ENCODE measurements at places on chromosomes 7 and 10. TPM values are rescaled to one million over a fixed set of nuclear protein-coding genes. Genes with fewer than 3 reads are reported as not detected.

THSD7A gene
- total RNA-seq, result not detected

FZD8 gene
- 0.28 TPM for total RNA-seq

PNLIP gene
- not detected for total RNA-seq

GIMAP4 gene
- total RNA-seq, result 288 TPM

ELAPOR2 gene
- 2.9 TPM for total RNA-seq

RBP3 gene
- not detected for total RNA-seq

PLPP4 gene
- total RNA-seq, result not detected

CDC14C gene
- not detected for total RNA-seq

LIPK gene
- not detected for total RNA-seq

CASTOR2 gene
- 2.6 TPM for total RNA-seq

COBL gene
- not detected for total RNA-seq

PHTF2 gene
- total RNA-seq, result 33.6 TPM

PRKCQ gene
- total RNA-seq, result 61.8 TPM

GJC3 gene
- total RNA-seq, result not detected

OR2F1 gene
- total RNA-seq, result not detected

C10orf53 gene
- not detected for total RNA-seq

IDI2 gene
- not detected for total RNA-seq

NKX1-2 gene
- not detected for total RNA-seq

BMS1 gene
- total RNA-seq, result 16.7 TPM

ADRB1 gene
- total RNA-seq, result 1.0 TPM

HOXA4 gene
- 0.17 TPM for total RNA-seq

GRM3 gene
- total RNA-seq, result not detected

CTNNA3 gene
- 2.4 TPM for total RNA-seq

OLAH gene
- total RNA-seq, result 0.61 TPM

TLX1 gene
- not detected for total RNA-seq

KCP gene
- total RNA-seq, result 0.57 TPM

LRRC4 gene
- total RNA-seq, result not detected

C10orf67 gene
- total RNA-seq, result 0.20 TPM

CALML3 gene
- total RNA-seq, result not detected

CHCHD3 gene
- 40.4 TPM for total RNA-seq

PCLO gene
- total RNA-seq, result not detected

IKZF1 gene
- total RNA-seq, result 410 TPM

LGI1 gene
- total RNA-seq, result not detected

OPALIN gene
- not detected for total RNA-seq

UNCX gene
- not detected for total RNA-seq

INA gene
- total RNA-seq, result 0.09 TPM

IDI1 gene
- total RNA-seq, result 53.8 TPM

HTRA1 gene
- total RNA-seq, result not detected

OPN4 gene
- total RNA-seq, result not detected

EGFR gene
- total RNA-seq, result not detected

PON1 gene
- total RNA-seq, result not detected

WEE2 gene
- total RNA-seq, result not detected

MCM10 gene
- 45.0 TPM for total RNA-seq

TET1 gene
- 3.8 TPM for total RNA-seq
